ENCODE measurements at places on chromosomes 5 and 9.

- peaks cover 11% of the 10 kb centered on the region for H3K27me3 ChIP-seq
- H3K4me3 ChIP-seq, result no peak overlapping the region
- DNase-seq, result no peak
- H3K36me3 ChIP-seq, result no peaks in the 10 kb centered on the region
Observed at GRCh38 chr5:168467755-168468330, 18.4 kb upstream of the RARS1 start.

- H3K4me3 ChIP-seq, result no peak overlapping the region
- H3K27me3 ChIP-seq, result no peaks in the 10 kb centered on the region
- no peaks in the 10 kb centered on the region for H3K36me3 ChIP-seq
- no peak overlapping the region for H3K27ac ChIP-seq
- no peaks in the 10 kb centered on the region for H3K4me1 ChIP-seq
- DNase-seq, result no peak
Observed at GRCh38 chr9:78189461-78189860, 46.4 kb upstream of the CEP78 start.

- H3K4me3 ChIP-seq, result no peak overlapping the region
- H3K27me3 ChIP-seq, result no peaks in the 10 kb centered on the region
- no peak for DNase-seq
- H3K4me1 ChIP-seq, result peaks cover 24% of the 10 kb centered on the region
- H3K36me3 ChIP-seq, result peaks cover 38% of the 10 kb centered on the region
Observed at GRCh38 chr9:96386157-96386556, 2.6 kb upstream of the SLC35D2 start.

DNA sequence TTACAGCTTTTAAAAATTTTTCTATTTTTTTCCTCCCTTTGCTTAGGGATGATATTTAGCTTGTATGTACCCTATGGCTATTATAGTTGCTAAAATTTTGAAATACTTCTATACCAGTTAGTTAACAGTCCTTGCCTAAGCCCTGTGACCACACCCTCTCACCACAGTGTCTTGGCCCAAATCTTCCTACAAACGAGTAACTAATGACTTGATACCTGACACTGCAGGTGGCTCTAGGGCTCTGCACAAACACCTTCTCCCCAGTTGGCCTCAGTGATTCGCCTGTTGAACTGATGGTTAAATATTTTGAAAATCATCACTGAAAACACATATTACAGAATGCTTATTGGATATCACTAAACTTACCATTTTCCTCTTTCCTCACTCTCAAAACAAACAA is 449.6 kb upstream of the CHD1 start:
- no peak for DNase-seq
- no peaks in the 10 kb centered on the region for H3K27me3 ChIP-seq
- H3K36me3 ChIP-seq, result no peaks in the 10 kb centered on the region
- no peak overlapping the region for H3K4me3 ChIP-seq

- H3K4me1 ChIP-seq, result peaks cover 26% of the 10 kb centered on the region
- no peaks in the 10 kb centered on the region for H3K36me3 ChIP-seq
- no peak overlapping the region for H3K27ac ChIP-seq
- peaks cover 4% of the 10 kb centered on the region for H3K27me3 ChIP-seq
- no peak for DNase-seq
- no peak overlapping the region for H3K4me3 ChIP-seq
Observed at GRCh38 chr5:149614034-149614907, 33.0 kb downstream of the ARHGEF37 start.

GRCh38 chr5:151295138-151295537 is 8.4 kb downstream of the SLC36A3 start:
- no peak overlapping the region for H3K27ac ChIP-seq
- no peak for DNase-seq
- peaks cover 7% of the 10 kb centered on the region for H3K27me3 ChIP-seq
- no peak overlapping the region for H3K4me3 ChIP-seq
- H3K36me3 ChIP-seq, result no peaks in the 10 kb centered on the region

DNA sequence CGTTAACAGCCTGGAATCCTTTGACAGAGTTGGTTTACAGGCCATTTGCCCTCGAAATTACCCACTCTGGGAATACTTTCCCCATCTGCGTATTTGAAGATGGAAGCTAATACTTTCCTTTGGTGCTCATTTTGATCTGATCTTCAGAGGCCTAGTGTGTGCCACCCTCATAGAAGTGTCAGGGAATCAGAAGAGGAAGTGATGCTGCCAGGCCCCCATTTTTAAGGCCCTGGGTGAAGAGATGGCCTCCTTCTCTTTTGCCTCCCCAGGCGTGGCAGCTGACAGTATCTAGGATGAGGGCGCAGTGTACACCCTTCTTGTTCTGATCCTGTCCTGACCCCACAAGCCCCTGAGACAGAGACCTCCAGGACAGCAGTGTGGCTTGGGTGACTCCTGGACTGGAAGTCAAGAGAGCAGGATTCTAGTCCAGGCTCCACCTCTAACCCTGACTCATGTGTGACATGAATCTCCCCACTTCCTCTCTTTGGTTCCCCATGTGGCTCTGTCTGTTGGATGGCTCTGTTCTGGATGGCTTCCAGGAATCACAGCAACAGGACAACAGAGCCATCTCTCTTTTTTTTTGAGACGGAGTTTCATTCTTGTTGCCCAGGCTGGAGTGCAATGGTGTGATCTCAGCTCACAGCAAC is 27.8 kb downstream of the CSF1R start:
- no peak overlapping the region for H3K4me3 ChIP-seq
- peaks cover 4% of the 10 kb centered on the region for H3K36me3 ChIP-seq
- no peak for DNase-seq
- no peaks in the 10 kb centered on the region for H3K27me3 ChIP-seq
- H3K4me1 ChIP-seq, result peaks cover 12% of the 10 kb centered on the region
